CD4-positive, alpha-beta T cell treated with Interferon alpha-2 for 1 hour (primary cell): ENCODE measurements at places on chromosomes 7 and 10.

- no peak for DNase-seq
These were observed 271.6 kb downstream of the CSTF2T start for GRCh38 chr10:51427758-51428157.

DNA sequence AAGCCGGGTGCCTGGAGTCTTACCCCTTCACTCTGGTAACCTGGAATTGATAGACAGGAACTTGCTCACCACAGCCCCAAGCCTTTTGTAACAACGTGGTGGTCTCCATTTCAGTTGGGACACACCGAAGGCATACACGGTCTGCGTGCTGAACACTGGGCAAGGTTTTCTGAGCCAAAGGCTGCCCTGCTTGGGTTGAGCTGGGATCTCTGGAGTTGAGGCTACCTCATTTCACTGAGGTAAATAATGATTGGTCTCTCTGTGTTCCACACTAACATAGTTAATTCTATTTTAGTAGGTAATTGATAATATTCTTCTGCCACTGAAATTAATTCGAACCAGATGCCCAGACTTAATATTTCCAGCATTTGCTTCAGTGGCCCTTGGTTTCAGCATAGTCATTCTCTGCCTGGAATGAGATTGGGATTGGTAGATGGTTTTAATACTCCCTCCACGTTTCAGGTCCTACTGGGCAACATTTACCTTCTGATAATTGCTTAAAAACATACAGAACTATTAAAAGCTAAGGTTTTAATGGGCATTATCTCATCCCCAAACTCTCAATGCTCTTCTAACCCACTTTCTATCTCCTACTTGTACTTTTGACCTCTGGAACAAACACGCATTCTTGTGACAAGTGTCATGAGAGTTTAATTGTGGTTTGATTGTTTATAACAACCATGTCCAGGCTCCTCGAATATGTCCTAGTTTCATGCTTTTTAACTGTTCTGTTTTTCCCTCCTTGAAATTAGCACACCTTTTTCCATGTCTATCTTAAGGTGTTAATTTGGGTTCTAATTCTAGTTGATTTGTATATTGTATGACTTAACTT is 202.3 kb upstream of the KLF6 start:
- no peak for DNase-seq

DNA sequence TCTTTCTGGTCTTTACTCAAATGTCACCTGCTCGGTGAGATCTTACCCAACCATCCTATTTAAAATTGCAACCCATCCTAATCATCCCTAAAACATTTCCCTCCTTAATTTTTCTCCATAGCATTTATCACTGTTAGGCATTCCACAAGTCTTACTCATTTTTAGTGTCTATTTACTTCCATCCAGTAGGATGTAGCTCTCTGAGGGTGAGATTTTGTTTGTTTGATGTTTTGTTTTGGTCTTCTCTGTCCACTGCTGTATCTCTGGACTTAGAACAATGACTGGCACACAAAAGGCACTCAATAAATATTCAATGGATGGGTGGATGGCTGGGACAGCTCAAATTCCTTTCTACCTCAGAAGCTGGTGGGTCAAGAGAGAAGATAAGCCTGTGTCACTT is 15.8 kb upstream of the DUSP5 start:
- DNase-seq: no peak

DNA sequence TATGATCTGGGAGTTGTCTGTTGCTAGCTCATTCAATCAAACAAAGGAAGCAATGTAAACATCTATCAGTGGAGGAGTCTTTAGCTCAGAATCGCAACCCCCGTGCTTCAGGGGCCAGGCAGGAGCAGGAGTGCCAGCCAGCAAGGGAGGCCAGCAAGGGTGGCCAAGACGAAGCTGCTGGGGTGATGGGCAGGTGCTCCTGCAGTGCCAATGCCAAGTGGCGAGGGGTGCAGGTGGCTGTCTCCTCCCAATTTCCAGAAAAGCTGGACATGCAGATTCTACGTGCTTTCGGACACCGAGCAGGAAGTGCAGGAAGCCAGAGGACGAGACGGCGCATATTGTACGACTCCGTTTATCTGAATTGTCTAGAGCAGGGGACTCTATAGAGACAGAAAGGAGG is 48.1 kb upstream of the EBF3 start:
- no peak for DNase-seq

DNA sequence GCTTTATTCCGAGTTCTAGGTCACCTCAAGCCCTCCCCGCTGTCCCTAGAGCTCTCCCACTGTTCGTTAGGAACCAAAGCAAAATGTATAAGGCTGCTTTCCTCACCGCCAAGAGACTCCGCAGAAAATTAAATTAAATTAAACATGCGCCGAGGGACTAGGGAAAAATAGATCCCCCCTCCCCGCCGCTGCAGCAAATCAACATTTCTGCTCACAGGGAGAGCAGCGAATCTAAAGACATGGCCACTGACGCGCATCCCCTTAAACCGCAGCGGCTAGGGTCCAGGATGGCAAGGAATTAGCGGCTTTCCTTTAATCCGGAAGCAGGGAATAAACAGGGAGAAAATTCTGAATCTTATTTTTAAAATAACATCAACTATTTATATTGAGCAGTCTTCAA is 7.6 kb downstream of the SP8 start:
- no peak for DNase-seq

DNA sequence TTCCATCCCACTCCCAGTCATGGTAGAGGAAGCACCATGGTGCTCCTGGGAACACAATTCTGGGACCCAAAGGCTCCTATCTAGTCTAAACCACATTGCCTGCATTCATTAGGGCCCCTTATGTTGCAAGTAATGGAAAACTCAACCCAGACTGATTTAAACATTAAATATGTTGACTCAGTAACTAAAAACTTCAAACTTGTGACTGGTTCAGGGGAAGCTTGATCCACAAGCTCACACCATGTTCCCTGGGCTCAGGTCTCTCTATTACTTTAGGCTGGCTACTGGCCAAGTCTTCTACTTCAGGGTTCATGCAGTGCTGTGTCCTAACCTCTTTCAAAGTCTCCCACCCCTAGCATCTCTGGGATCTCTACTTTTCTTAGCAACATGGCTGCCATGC is 13.1 kb downstream of the WNT16 start:
- no peak for DNase-seq

GRCh38 chr10:63266391-63267316 is 133.5 kb downstream of the NRBF2 start:
- no peak for DNase-seq

GRCh38 chr7:28767356-28767755 is 190.8 kb downstream of the TRIL start:
- no peak for DNase-seq

GRCh38 chr10:85642421-85643170 is 724.0 kb downstream of the GRID1 start:
- no peak for DNase-seq

DNA sequence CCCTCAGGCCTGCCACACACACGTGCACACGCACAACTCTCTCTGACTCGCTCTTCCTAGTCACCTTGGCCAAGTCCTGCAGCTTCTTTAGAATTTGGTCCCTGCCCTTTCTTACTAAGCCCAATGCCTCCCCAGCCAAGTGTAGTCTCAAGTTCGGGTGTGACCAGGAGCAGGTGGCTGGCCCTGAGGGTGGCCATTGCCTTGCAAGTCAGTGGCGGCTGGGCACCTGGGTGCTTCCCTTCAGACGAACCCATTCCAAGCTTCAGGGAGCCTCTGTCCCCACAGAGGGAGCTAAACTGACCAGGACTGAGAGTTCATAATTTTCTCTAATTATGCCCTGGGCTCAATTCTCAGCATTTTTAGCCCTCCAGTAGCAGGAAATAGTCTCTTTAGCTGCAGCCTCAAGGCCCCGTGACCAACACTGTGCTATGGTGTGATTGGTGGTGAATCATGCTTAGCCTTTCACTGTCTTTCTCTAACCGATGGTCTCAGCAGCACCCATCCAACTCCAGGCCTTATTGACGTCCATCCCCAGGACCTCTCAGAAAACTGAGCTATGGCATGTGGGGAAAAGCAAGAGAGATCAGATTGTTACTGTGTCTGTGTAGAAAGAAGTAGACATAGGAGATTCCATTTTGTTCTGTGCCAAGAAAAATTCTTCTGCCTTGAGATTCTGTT is 34.7 kb upstream of the FXYD4 start:
- no peak for DNase-seq

- no peak for DNase-seq
These were observed 1.1 kb upstream of the VOPP1 start for GRCh38 chr7:55573234-55573900.

- no peak for DNase-seq
These were observed 185.9 kb downstream of the DPY19L1 start for GRCh38 chr7:34851431-34851830.

GRCh38 chr10:125811251-125811650 is 11.8 kb downstream of the UROS start:
- DNase-seq: no peak

GRCh38 chr10:59346321-59346720 is 16.0 kb downstream of the FAM13C start:
- no peak for DNase-seq

- DNase-seq: no peak
These were observed 284.7 kb upstream of the AKR1E2 start for GRCh38 chr10:4541292-4541691.

DNA sequence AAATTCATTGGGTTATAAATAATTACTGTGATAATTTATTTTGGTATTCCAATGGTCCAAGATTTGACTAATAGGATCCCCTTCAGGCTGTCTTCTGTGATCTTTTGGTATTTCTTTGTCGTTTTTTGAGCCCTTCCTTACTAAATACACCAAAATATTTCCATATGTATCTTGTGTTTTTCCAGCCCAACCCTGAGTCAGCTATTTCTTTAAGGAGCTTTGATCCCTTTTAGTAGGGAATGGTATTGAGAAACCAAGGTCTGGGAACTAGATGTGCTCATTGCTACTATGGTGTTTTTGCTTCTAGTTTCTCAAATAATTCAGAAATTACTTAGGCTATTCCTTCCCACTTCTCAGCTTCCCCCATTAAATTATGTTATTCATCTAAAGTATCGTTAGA is 15.3 kb downstream of the NHLRC2 start:
- DNase-seq: no peak

DNA sequence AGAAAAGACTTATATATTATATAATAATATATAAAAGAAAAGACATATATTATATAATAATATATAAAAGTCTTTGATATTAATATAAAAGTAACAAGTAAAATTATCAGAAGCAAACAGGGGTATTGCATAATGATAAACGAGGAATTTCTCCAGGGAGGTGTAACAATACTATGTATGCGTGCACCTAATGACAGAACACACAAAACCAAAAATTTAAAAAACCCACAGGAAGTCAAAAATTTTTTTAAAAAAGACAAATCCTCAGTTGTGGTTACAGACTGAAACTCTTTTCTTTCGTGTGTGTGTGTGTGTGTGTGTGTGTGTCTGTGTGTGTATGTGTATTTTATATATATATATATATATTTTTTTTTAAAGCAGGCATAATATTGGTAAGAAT is 279.2 kb upstream of the DPP6 start:
- DNase-seq: no peak

- no peak for DNase-seq
These were observed 30.9 kb upstream of the MAT1A start for GRCh38 chr10:80320377-80320776.

DNA sequence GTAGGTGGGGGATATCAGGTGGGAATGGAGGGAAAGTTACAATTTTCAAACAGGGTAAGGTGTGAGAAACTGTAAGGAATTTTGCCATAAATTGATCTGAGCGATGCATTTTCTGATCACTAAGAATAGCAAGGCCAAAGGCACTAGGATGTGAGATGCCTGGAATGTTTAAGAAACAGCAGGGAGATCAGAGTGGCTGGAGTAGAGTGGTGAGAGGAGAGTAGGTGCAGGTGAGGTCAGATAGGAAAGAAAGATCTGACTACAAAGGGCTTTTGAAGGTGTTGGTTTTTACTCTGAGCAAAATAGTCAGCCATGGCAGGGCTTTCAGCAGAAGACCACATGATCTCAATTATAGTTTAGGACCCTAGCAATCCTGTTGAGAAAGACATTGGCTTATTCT is 55.0 kb downstream of the HDAC9 start:
- no peak for DNase-seq

- no peak for DNase-seq
These were observed 253.2 kb upstream of the ZNF32 start for GRCh38 chr10:43901744-43902504.

DNA sequence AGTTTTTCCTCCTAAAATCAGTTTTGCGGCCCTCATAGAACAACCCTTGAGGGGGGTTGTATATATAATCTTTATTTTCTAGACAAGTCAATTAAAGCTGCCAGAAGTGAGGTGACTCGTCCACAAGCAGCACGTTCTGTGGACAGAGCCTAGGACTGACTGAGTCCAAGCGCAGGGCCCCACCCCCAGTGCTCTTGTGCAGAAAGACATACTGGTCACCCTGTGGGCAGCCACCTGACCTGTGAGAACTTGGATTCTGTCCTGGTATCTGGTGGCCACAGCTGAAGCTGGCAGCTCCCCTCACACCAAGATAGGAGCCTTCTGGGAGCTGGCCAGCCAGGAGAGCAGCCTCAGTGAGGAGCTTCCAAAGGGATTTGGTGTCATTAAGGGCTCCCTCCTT is 89.3 kb downstream of the GRK5 start:
- no peak for DNase-seq

- DNase-seq: no peak
These were observed 43.4 kb upstream of the PDLIM1 start for GRCh38 chr10:95333997-95334804.
